Esophagus mucosa (tissue), 1 donor: ENCODE measurements at places on chromosomes 4 and X.

GRCh38 chrX:154505734-154506133 is 10.3 kb downstream of the FAM3A start:
- peak; percentile 79 for ATAC-seq

DNA sequence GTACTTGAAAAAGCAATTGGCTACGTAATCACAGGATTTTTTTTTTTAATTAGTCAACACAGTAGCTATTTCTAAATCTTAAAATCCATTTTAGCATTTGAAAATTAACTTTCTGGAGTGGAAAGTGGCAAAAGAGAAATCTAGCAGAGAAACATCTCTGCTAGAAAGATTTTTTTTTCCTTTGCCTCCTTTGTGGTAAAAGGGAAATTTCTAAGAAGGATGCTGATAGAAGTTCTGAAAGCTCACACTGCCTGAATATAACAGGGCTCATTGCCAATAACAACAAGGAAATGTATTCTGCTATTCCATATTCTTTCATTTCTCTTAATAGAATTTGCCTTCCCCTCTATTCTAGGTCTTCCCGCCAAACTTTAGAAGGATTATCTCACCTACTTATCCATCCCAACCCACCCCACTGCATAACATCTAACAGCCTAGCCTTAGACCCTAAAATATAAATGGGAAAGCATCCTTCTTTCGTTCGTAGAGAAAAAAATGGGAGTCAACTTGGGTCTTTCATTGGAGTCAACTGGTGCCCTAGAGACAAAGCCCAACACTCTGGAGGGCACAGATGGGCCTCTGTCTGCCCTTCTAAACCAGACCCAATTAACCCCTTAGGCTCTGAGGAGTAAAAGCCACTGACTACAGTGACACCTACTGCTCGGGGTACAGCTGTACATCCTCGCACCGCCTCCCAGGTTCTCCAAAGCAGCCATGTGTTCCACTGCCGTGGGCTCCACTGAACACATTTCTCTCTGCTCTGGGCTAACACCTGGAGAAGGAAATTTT is 103.9 kb downstream of the MAML3 start:
- no peak for ATAC-seq

DNA sequence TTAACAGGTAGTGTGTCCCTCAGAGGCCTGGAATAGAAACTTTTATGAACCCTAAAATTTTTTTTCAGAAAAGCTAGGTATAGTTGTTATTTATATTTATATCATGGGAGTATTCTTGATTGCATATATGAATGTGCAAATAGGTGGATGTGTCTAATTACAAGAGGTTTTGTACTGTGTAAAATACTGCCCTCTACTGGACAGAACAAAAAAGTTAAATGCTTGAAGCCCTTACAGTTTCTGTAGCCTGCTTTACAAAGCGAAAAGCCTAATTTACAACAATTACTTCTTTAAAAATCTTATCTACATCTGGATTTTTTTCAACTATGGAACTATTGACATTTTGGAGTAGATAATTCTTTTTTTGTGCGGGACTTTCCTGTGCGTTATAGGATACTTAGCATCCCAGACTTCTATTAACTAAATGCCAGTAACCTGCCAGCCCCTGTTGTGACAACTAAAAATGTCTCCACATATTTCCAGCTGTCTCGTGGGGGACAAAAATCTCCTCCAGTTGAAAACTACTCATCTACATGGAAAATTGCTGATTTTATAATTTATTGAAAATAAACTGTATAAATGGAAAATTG is 35.1 kb downstream of the ENPEP start:
- ATAC-seq: peak; percentile 59

DNA sequence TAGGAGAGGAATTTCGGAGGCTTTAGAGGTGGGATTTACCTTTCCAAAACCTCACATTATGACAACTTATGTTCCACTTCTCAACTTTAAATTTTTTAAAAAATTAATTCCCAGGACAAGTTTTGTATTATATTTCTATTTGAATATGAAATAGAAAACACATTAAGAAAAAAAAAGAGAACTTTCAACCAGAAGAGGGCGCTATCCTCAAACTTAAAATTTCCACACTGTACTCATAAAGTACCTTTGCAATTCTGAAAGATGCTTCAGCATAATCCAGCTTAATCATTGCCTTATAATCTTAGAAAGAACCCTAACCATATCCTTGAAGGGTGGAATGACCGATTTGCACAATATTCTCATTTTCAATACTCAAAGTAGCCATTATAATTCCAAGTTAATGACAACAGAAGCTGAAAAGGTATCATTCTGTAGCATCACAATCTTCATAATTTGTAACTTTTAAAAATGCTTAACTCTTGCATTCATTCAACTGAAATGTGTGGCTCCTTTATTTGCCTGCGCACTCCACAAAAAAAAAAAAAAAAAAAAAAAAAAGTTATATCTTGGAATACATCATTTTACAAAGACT is 158.0 kb downstream of the KCNIP4 start:
- no peak for ATAC-seq

DNA sequence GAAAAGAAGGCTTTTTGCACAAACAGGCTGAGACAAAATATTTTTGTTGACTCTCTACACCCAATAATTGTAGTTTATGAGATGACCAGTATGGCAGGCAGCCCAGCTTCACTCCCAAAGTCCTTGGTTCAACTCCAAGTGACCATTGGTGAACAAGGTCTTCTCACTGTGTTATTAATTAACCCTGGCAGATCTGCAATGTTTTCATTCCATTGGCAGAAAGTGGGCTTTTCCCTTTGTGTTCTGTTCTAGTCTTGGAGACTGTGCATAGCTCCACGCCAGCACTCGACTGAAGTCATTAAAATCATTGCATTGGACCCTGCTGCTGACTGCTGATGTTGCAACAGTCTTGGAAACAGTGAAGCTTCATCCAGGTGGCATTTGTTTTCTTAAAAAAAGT is 277.3 kb upstream of the HAND2 start:
- ATAC-seq: no peak

DNA sequence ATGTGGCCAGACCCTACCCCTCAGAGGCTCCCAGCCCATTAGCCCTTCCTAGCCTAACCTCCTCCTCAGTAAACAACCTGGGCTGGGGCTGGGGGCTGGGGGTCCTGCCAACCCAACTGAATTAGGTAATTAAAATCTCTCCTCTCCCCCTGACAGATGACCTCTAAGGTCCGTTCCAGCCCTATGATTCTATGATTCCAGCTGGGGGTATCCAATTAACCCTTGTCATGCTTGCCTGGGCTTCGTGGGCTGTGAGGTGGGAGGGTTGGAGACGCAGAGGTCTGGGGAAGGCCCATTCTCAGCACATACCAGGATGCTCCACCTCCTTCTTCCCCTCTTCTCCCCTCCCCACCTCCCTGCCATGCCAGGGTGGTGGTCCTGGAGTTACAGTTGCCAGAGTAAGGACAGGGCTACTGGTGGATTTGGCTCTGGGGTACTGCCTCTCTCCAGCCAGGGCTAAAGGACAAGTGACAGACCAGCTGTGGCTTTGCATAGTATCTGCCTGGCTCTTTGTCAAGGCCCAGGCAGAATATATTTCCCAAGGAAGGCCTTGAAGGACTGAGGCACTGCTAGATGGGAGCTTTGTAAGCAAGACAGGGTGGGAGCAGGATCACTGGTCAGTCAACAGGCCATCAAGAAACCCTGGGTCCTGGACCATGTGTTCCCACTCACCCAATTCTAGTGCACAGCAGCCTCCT is 82.1 kb downstream of the EFNB1 start:
- no peak for ATAC-seq

- no peak for ATAC-seq
Observed at GRCh38 chr4:110411574-110412011, 64.4 kb upstream of the ENPEP start.

DNA sequence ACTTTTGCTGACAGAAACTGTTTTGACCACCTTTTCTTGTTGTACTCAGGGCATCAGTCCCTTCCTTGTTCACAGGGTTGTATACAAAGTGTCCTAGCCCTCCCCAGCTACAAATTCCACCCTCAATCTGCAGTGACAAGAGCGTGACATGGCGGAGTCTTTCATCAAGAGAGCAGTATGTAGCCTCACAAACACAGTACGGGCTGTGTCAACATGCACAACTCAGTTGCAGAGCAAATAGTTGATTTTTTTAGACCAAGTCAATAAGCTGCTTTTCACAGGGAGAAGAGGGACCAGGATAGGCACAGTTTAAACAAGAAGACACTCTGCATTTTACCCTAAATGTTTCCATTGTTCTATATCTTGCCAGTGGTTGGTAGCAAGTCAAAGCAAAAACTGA is 8.6 kb upstream of the HS6ST2 start:
- ATAC-seq: no peak

GRCh38 chr4:7516773-7517144 is 82.0 kb upstream of the PSAPL1 start:
- ATAC-seq: no peak

DNA sequence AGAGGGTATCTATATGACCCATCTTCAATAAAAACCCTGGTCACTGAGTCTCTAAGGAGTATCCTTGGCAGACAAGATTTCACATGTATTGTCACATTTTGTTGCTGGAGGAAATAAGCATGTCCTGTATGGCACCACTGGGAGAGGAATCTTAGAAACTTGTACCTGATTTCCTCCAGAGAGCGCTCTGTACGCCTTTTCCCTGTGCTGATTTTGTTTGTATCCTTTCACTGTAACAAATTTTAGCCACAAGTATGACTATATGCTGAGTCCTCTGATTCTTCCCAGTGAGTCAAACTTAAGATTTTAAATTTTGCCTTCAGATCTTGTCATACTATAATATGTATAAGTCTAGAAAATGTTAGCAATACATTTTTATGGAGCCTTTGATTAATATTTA is 102.8 kb downstream of the ITIH6 start:
- ATAC-seq: peak; percentile 15

GRCh38 chr4:115865736-115866135 is 752.3 kb upstream of the NDST4 start:
- no peak for ATAC-seq

DNA sequence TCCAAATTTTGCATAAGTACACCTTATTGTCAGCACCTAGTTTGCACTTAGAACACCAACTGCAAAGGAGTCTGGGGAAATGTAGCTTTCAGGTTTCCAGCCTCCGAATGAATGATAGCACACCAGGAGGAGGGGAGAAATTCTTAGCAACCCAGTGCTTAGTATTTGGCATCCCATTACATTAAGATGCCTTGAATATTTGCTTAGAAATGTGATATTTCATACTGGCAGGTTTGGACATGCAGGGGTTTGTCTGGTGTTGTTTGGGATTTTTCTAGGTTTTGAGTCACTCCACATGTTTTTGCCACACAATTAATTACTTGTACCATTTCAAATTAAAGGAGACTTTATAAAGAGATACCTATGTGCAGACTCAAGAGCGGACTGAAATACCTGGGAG is 60.3 kb upstream of the CAMK2D start:
- no peak for ATAC-seq

- ATAC-seq: no peak
Observed at GRCh38 chr4:95379633-95380032, 169.1 kb downstream of the UNC5C start.
